Brain (organoid and tissue), 16 donors: ENCODE measurements at places on chromosomes 5 and 9.
A peak's percentile ranks its signal among the peaks of the same experiment; 100 is the strongest.

- DNase-seq = peak; percentile 78
Measured at GRCh38 chr9:33446946-33447798, at the start of gene AQP3. AQP3 (minus strand) TSS chr9:33447593; CDS start chr9:33447530, 63 bp downstream.

- no peak for DNase-seq
Measured at GRCh38 chr5:178488696-178489095, 101.5 kb downstream of the COL23A1 start.

- no peak for DNase-seq
Measured at GRCh38 chr5:57902095-57902494, 419.5 kb upstream of the ACTBL2 start.

- DNase-seq = no peak
Measured at GRCh38 chr5:93247105-93247504, 333.9 kb downstream of the NR2F1-AS1 start.

- no peak for DNase-seq
Measured at GRCh38 chr5:172897481-172898217, 61.6 kb upstream of the RPL26L1 start.

DNA sequence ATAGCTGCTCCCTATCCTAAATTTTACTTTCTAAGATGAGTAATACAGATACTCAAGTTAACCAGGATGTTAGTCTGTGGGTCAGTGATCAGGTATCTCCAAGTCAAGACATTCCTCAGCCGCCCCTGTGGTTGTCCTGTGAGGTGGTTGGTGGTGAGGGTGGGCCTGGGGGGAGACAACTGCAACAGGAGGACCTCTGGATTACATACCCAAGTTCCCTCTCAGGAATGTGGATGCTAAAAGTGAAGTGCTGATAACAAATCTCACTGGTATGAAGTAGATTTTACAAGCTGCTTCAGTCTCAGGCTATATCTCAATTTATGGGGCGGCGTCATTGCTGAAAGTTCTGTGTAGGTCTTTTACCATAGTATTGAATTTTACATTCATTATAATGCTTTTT lies 38.3 kb downstream of the SLC1A3 start:
- no peak for DNase-seq
